Hypothalamus (tissue), 51 donors: ENCODE measurements at places on chromosomes 6 and 20.
A peak's percentile ranks its signal among the peaks of the same experiment; 100 is the strongest.

GRCh38 chr6:145844933-145845540, 30.4 kb upstream of the FBXO30 start:
- no peak for DNase-seq

GRCh38 chr6:20156824-20157223, 55.4 kb downstream of the MBOAT1 start:
- DNase-seq, result no peak

DNA sequence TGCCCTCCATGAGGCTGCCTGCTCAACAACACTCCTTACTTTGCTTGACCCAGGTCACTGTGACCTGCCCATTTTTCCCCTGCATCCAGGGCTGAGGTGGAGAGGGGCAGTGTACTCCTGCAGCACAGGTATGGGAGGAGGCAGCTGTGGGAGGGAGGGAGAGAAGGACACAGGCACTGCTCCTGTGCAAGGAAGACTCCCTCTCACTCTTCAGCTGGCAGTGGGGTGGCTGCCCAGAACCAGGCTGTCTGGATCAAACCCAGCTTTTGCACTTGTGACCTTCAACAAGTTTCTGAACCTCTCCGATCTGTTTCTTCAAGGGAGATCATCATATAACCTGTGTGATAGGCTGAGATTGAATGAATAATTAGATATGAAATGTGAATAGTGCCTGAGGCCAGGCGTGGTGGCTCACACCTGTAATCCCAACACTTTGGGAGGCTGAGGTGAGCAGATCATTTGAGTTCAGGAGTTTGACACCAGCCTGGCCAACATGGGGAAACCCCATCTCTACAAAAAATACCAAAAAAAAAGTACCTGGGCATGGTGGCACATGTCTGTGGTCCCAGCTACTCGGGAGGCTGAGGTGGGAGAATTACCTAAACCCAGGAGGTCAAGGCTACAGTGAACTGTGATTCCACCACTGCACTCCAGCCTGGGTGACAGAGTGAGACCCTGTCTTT, 14.1 kb downstream of the TGIF2 start:
- no peak for DNase-seq

DNA sequence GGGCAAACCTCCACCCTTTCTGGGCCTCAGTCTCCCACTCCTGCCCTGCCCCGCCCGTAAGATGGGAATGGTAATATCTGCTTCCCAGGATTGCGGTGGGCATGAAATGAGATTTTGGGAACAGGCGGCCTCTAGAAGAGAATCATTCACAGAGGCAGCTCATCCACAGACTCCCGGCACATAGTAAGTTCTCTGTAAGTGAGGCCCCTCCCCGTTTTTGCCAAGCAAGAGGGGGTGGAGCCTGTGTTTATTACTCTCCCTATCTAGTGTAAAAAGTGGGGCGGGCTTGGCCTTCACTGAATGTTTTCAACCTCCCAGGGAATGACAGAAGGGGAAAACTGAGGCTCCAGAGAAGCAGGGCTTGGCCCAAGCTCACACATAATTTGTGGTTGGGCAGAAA, 20.0 kb downstream of the SUN5 start:
- DNase-seq, result peak; percentile 23

DNA sequence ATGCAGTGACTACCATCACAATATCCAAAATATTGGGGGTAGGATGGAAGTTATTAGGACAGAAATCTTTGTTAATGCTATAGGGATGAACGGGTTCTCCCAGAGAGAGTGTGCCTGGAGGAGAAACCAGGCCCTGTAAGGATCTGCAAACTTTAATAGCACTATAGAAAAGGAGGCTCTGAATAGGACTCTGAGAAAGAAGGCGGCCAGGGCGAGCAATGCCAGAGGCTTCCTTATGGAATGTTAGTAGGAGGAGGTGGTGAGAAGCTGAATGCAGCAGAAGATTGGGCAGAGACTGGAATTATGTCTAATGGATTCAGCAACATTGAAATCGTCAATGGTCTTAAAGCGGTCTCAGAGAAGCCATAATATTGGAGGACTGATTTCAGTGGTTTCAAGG, 84.6 kb upstream of the SYNDIG1 start:
- no peak for DNase-seq

GRCh38 chr6:5937936-5938706, 68.6 kb downstream of the NRN1 start:
- DNase-seq, result no peak

DNA sequence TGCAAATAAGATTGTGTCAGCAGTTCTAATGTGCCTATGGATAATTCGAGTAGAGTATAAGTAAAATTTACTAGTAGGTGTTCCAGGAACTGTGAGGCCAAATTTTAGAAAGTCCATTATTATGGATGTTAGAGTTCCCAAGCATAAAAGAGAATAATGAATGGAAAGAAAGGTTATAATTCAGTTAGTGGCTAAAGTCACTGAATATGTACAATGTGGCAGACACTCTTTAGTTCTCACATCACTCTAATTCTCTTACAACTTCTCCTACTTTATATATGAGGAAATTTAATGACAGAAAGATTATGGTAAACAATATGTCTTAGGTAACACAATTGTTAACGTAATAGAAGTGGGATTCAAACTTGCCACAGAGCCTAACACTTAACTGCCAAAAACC, 75.3 kb downstream of the EYS start:
- DNase-seq, result no peak

DNA sequence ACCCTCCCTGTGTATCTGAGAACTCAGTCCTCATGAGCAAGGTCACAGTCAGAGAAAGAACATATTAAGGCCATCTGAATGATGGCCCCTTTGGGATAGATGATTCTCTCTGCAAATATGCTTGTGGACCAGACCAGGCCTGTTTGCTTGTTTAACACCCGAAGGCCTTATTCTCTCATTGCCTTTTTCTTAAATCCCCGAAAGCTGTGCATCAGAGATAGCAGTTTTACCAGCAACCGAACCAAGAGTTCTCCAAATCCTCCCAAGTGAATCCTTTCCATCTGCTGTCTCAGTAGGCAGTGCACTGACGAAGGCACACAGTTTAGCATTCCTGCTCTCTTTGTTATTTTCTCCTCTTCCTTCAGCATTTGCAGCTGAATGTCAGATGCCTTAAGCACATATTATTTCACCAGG, 79.8 kb downstream of the TRMT6 start:
- no peak for DNase-seq
